ENCODE measurements at places on chromosomes 2 and 18.

- no peak for DNase-seq
- H3K27me3 ChIP-seq: no peaks in the 10 kb centered on the region
- H3K4me3 ChIP-seq: no peak overlapping the region
- H3K27ac ChIP-seq: no peak overlapping the region
- no peaks in the 10 kb centered on the region for H3K4me1 ChIP-seq
- H3K36me3 ChIP-seq: no peaks in the 10 kb centered on the region
These were observed 1641.3 kb upstream of the SLC39A10 start for GRCh38 chr2:194015751-194016150.

- H3K27me3 ChIP-seq: peaks cover 3% of the 10 kb centered on the region
- no peak overlapping the region for H3K27ac ChIP-seq
- H3K36me3 ChIP-seq: no peaks in the 10 kb centered on the region
- H3K4me1 ChIP-seq: no peaks in the 10 kb centered on the region
- DNase-seq: no peak
- no peak overlapping the region for H3K4me3 ChIP-seq
These were observed 300.6 kb upstream of the SALL3 start for GRCh38 chr18:78679031-78679430.

- no peak overlapping the region for H3K27ac ChIP-seq
- DNase-seq: no peak
- no peaks in the 10 kb centered on the region for H3K27me3 ChIP-seq
- no peak overlapping the region for H3K4me3 ChIP-seq
These were observed 22.2 kb downstream of the EFR3B start for GRCh38 chr2:25063876-25064660.

DNA sequence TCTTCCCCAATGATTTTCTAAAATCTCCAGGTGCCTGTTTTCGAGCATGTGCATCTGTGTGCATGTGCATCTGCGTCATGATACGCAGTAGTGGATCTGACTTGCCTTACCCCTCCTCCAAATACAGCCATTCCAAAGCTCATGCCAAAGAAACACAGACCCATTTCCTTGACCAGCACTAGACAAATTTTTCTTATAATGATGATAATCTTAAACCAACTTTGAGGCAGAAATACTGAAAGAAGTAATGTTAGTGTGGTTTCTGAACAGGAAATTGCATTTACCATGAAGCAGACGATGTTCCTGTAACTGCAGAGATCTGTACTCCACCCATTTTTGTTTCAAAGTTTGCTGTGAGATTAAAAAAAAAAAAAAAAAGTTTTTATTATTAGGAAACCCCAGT is 25.6 kb downstream of the CYTIP start:
- no peaks in the 10 kb centered on the region for H3K36me3 ChIP-seq
- no peak for DNase-seq
- H3K27me3 ChIP-seq: no peaks in the 10 kb centered on the region
- peak overlapping the region; percentile 2 for H3K27ac ChIP-seq
- H3K4me1 ChIP-seq: no peaks in the 10 kb centered on the region

Measured in suprapubic skin (tissue), 4 donors.